Endothelial cell of umbilical vein (primary cell): ENCODE measurements at places on chromosomes 13 and 19. TPM values are rescaled to one million over a fixed set of nuclear protein-coding genes. Genes with fewer than 3 reads are reported as not detected.

The CYP2A7 gene
- total RNA-seq, result not detected in 2 replicates

The MEIOSIN gene
- total RNA-seq, result not detected in 2 replicates

The NLRP11 gene
- not detected in 2 replicates for total RNA-seq

The WDR87 gene
- not detected in 2 replicates for total RNA-seq

The MYBPC2 gene
- not detected in 2 replicates for total RNA-seq

The LIM2 gene
- not detected in 2 replicates for total RNA-seq

The YJEFN3 gene
- total RNA-seq, result 2.1 and 2.4 TPM in 2 replicates

The INSL3 gene
- not detected in 2 replicates for total RNA-seq

The C19orf38 gene
- total RNA-seq, result not detected in 2 replicates

The EMC10 gene
- 101 and 106 TPM in 2 replicates for total RNA-seq

DNA sequence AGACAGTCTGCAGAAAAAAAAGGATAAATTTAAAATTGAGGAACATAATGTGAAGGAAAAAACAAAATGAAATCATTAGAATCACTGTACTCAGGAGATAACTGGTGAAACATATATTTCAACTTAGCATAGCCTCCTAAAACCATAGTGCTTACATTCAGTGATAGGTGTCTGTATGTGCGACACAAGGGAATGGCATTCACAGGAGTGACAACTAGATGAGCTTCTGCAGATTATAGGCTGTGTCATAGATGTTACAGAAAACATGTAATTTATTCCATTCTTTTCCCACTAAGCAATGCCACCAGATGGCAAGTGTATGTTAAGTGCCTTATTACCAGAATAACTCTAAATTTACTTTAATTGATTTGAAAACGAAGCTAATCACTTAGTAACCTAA, 960.0 kb upstream of the PCDH20 start:
- no peaks in the 10 kb centered on the region for H3K27me3 ChIP-seq
- H3K4me3 ChIP-seq, result no peak overlapping the region
- no peak overlapping the region for H3K27ac ChIP-seq
- no peak for DNase-seq
- no peaks in the 10 kb centered on the region for H3K4me1 ChIP-seq

- H3K4me1 ChIP-seq, result peaks cover 3% of the 10 kb centered on the region
- no peak overlapping the region for H3K4me3 ChIP-seq
- no peak for DNase-seq
- no peaks in the 10 kb centered on the region for H3K36me3 ChIP-seq
Measured at GRCh38 chr13:102400675-102401145, 1.1 kb downstream of the FGF14 start.

DNA sequence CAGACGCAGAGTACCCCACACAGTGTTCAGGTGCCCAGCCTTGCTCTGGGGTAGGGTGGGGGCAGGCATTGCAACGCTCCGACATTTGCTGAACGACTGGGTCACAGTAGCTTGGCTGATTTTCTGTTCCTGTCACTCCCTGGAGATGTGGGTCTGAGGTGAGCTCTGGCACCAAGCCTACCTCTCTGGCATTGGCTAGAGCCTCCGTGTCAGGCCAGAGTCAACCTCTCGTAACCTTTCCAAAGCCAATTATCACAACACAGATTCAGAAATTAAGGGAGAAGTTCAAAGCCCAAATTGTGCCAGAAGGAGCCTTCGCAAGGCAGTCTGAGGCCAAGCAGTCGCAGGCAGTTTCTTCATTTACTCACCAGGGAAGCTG, 117.2 kb downstream of the IRS2 start:
- H3K4me3 ChIP-seq, result no peak overlapping the region
- H3K27me3 ChIP-seq, result peaks cover 9% of the 10 kb centered on the region
- H3K4me1 ChIP-seq, result no peaks in the 10 kb centered on the region
- no peak overlapping the region for H3K27ac ChIP-seq
- H3K36me3 ChIP-seq, result no peaks in the 10 kb centered on the region
- no peak for DNase-seq

GRCh38 chr19:46748325-46749109, 2.3 kb upstream of the STRN4 start:
- H3K27me3 ChIP-seq, result no peaks in the 10 kb centered on the region
- H3K4me1 ChIP-seq, result peaks cover 13% of the 10 kb centered on the region
- no peaks in the 10 kb centered on the region for H3K36me3 ChIP-seq
- no peak overlapping the region for H3K4me3 ChIP-seq

- no peak overlapping the region for H3K4me3 ChIP-seq
- no peaks in the 10 kb centered on the region for H3K27me3 ChIP-seq
- no peak overlapping the region for H3K27ac ChIP-seq
- no peak for DNase-seq
Measured at GRCh38 chr13:73074014-73074413, 15.2 kb downstream of the KLF5 start.

DNA sequence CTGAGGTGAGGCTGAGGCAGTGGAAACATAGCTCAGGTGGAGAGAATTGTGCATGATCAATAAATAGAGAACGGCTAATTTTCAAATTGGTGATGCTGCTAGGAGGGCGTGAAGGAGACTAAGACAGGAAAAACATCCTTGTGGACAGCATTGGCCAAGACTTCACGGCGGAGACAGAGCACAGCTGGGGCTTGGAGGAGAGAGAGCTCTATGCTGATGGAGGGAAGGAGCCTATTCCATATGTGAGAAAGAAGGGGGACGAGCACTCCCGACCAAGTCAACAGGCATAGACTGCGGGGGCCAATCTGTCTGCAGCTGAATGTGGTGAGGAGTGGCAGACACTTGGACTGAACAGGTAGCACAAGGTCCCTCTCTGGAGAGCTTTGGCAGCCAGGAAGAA, 14.8 kb upstream of the SPATA13 start:
- no peaks in the 10 kb centered on the region for H3K36me3 ChIP-seq
- no peak overlapping the region for H3K4me3 ChIP-seq
- H3K4me1 ChIP-seq, result peaks cover 37% of the 10 kb centered on the region

DNA sequence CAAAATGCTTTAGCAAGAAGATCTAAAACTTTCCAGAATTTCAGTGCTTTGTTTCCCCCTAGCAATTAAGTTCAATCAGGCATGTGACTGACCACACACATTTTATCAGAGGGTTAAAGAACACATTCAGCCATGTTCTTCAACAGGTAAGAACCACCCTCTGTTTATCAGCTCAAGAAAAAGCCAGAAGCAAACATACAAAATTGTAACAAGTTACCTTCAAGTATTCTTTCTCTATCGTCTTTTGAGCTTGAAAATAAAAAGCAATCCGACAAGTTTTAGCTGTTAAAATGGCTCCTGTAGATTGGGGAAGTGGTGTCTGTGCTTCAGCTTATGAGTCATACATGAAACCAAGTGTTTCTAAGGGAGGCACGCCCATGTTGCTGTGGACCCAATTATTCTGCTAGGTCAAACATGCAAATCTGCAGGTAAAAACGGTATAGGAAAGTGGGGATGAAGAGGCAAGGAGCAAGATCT, at the start of gene ELF1:
ELF1 (minus strand) TSS at position 306 of the 477 bp plus-strand sequence. CDS start 37,262 bp downstream, outside the sequence.
- peaks cover 3% of the 10 kb centered on the region for H3K4me1 ChIP-seq
- peak within 1 kb of the TSS; percentile 86 for H3K27ac ChIP-seq
- peak; percentile 72 for DNase-seq
- H3K27me3 ChIP-seq, result no peaks in the 10 kb centered on the region
- H3K4me3 ChIP-seq, result peak within 1 kb of the TSS; percentile 68

DNA sequence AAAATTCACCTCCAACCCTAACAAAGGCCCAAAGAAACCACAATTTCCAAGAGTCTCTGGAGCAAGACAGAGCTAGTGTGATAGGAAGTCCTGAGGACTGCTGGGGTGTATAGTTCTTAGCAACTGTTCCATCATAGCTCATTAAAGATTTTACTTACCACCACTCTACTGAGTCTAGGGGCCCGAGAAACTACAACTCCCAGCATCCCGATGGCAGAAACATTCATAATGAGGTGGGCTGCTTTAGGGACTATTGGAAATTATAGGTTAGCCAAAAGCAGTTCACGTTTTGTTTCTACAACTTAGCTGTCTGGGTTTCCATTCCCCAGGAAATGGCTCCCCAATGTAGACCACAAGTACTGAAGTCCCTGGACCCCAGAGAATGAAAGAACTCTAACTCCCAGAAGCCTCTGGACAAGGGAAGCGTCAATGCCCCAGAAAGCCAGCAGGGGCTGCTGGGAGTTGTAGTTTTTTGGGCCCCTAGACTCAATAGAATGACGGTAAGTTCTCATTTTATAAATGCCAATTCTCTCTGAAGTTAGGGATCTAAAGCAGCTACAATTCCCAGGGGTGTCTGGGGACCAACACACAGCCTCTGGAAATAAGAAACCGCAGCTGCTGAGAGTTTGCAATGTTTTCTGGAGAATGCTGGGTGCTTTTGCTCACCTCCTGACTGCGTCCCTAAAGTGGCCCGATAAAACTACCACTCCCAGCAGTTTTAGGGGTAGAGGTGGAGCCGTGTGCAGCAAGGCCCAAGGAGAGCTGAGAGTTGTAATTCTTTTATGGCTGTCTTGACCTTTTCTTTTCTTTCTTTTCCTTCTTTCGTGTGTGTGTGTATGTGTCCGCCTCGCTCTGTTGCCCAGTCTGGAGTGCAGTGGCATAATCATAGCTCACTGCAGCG, 11.1 kb downstream of the FTL start:
- DNase-seq, result peak; percentile 49
- peaks cover 11% of the 10 kb centered on the region for H3K36me3 ChIP-seq
- H3K4me3 ChIP-seq, result no peak overlapping the region
- no peaks in the 10 kb centered on the region for H3K27me3 ChIP-seq
- H3K4me1 ChIP-seq, result no peaks in the 10 kb centered on the region
- no peak overlapping the region for H3K27ac ChIP-seq

DNA sequence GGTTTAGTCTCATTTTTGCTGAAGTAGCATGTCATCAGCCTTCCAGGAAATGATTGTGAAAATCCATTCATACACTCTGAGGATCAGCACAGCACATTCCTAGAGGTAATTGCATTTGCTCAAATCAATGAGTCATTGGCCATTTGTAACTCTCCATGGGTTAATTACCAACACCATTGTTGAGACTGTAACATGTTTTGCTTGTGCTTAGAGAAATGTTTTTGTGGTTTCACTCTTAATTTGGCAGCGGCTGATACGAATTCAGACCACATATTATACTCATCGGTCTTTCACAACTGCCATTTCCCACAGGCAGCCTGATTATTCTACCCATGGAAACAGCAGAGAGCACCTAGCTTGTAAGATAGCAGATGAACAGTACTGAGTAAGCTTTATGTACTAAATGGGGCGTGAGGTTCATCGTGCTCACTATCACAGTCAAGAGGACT, 110.3 kb downstream of the NHLRC3 start:
- H3K27me3 ChIP-seq, result peaks cover 9% of the 10 kb centered on the region
- H3K27ac ChIP-seq, result no peak overlapping the region
- H3K36me3 ChIP-seq, result no peaks in the 10 kb centered on the region
- no peaks in the 10 kb centered on the region for H3K4me1 ChIP-seq

DNA sequence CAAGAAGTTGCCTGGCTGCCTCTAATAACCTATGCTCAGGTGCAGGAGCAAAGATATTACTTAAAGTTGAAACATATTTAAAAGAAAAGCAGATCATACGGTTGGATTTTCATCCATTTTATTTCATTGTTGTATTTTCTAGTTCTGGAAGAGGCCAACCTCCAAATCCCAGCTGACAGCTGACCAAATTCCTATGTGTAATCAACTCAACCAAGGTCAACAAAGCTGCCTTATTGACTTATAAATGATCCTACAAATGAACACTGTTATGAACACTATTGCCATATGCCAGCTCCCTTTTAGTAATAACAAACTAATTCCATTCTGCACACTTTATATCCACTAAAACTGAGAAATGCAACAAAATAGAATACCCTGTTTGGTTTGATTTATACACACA, 1537.4 kb downstream of the SLITRK1 start:
- DNase-seq, result no peak
- H3K36me3 ChIP-seq, result no peaks in the 10 kb centered on the region
- H3K27ac ChIP-seq, result no peak overlapping the region
- no peak overlapping the region for H3K4me3 ChIP-seq
- H3K27me3 ChIP-seq, result no peaks in the 10 kb centered on the region

DNA sequence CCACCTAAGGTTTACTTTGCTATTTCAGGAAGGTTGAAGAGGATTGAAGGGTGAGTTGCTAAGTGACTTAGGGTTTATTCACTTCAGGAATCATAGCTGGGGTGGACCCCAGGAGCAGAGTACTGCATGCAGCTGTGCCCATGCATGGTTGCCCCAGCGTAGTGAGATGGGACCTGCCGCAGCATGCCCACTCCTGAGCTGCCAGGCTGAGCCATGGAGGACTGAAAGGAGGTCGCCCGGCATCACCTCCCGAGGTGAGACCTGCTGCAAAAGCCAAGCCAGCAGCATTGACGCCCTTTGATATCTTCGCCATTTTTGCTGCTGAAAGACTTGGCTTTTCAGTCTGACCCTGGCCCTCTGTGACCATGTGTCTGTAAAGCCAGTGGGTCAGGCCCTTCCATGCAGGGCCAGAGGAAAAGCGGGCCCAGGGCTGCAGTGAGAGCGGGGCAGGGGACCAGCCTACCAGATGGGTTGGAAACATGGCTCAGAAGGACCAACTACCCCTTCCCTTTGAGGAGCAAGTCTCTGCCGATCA, 9.9 kb downstream of the POP4 start:
- H3K27ac ChIP-seq, result no peak overlapping the region
- H3K4me3 ChIP-seq, result no peak overlapping the region
- no peaks in the 10 kb centered on the region for H3K27me3 ChIP-seq
- H3K4me1 ChIP-seq, result no peaks in the 10 kb centered on the region

DNA sequence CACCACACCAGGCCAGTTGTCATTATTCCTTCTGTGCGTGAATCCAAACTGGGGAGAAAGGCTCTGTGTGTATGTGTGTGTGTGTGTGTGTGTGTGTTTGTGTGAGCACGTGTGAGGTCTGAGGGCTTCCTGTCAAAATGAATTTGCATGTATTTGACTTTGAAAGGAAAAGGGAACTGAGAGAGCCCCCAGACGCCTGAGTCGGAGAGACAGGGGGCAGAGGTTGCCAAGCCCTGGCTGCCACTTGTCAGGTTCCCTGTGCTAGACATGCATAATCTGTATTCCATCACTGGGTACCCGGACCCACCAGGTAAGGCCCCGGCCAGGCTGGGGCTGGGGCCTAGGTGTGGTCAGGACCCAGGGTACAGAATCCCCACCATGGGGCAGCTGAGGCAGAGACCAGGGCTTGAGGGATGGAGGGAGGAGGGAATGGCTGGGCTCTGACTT, at the start of gene CLEC17A:
CLEC17A (plus strand) TSS at position 191 of the 447 bp plus-strand sequence; CDS start at position 268, 77 bp downstream.
- H3K36me3 ChIP-seq, result no peaks in the 10 kb centered on the region
- no peak within 1 kb of the TSS for H3K27ac ChIP-seq
- H3K27me3 ChIP-seq, result no peaks in the 10 kb centered on the region
- DNase-seq, result no peak
- H3K4me1 ChIP-seq, result no peaks in the 10 kb centered on the region

GRCh38 chr13:97116754-97117153, 105.4 kb upstream of the MBNL2 start:
- peak; percentile 69 for DNase-seq
- H3K4me3 ChIP-seq, result no peak overlapping the region
- H3K36me3 ChIP-seq, result no peaks in the 10 kb centered on the region

- no peaks in the 10 kb centered on the region for H3K36me3 ChIP-seq
- no peaks in the 10 kb centered on the region for H3K4me1 ChIP-seq
- H3K4me3 ChIP-seq, result no peak overlapping the region
- no peak overlapping the region for H3K27ac ChIP-seq
- H3K27me3 ChIP-seq, result no peaks in the 10 kb centered on the region
Measured at GRCh38 chr13:79637133-79637763, 156.3 kb downstream of the NDFIP2 start.

GRCh38 chr13:76086729-76087128, 450.6 kb downstream of the LMO7 start:
- H3K4me1 ChIP-seq, result no peaks in the 10 kb centered on the region
- H3K27me3 ChIP-seq, result no peaks in the 10 kb centered on the region
- H3K4me3 ChIP-seq, result no peak overlapping the region
- no peaks in the 10 kb centered on the region for H3K36me3 ChIP-seq
- no peak for DNase-seq

- H3K4me3 ChIP-seq, result no peak overlapping the region
- no peak for DNase-seq
- H3K36me3 ChIP-seq, result no peaks in the 10 kb centered on the region
Measured at GRCh38 chr13:63393112-63393511, 1977.5 kb upstream of the PCDH20 start.

GRCh38 chr13:36059321-36059720, 71.9 kb downstream of the DCLK1 start:
- no peak overlapping the region for H3K27ac ChIP-seq
- no peaks in the 10 kb centered on the region for H3K36me3 ChIP-seq
- no peaks in the 10 kb centered on the region for H3K4me1 ChIP-seq
- H3K27me3 ChIP-seq, result no peaks in the 10 kb centered on the region
- no peak overlapping the region for H3K4me3 ChIP-seq
